ENCODE measurements at places on chromosomes 7 and 10.

DNA sequence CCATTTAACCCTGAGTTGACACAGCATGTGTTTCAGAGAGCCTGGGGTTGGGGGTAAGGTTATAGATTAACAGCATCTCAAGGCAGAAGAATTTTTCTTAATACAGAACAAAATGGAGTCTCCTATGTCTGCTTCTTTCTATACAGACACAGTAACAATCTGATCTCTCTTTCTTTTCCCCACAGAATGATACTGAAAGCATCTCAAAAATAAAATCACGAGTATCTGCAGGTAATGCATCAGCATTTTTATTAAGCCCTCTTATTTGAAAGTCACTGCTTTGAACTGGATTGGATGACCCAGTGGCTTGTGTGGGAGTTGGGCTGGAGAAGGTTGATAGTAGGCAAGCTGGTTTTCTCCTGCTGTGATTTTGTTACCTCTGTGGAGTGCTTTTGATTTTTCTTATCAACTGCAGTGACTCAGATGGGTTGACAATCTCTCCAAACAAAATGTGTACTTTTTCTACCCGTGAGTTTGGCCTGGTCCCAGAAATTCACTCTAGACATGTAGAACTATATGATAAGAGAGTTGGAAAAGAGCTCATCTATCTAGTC lies 253.5 kb upstream of the PRKCQ start:
- DNase-seq = no peak

DNA sequence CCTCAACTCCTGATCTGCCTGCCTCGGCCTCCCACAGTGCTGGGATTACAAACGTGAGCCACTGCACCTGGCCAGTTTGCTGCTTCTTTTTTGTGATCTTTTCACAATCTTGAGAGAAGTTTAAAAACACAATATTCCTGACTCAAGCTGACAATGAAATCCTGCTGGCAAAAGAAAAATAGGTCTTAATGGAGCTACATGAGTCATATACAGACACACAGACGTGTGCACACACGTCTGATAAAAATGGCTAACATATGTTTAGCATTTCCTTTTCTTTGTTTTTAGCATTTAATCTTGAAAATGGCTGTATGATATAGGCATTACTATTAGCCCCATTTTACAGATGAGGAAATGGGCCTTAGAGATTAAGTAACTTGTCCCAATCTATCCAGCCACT lies 29.4 kb upstream of the RAB18 start:
- DNase-seq = no peak

GRCh38 chr7:47542051-47542450 lies 39.9 kb downstream of the TNS3 start:
- no peak for DNase-seq

DNA sequence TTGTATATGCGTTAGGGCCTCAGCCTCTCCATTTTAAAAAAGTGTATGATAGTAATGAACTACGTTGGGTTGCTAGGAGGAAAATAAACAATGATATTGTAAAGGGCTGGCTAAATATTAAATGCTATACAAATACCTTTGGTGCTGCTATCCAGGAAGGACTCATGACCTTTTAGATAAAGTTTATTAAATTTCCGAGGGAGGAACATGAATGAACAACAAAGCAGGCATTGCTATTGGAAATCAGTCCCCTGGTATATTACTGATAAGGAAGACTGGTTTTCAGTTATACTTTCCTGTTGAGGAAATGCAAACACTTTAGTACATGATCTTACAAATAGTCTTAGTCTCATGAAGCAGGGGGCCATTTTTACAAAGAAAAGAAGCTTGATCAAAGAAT lies 17.2 kb upstream of the AGR2 start:
- no peak for DNase-seq

GRCh38 chr7:38129579-38129978 lies 48.5 kb upstream of the STARD3NL start:
- no peak for DNase-seq

- peak; percentile 27 for DNase-seq
Measured at GRCh38 chr7:113698556-113699220, 220.1 kb downstream of the PPP1R3A start.

- DNase-seq = peak; percentile 67
Measured at GRCh38 chr10:100338434-100339036, 8.5 kb upstream of the SCD start.

DNA sequence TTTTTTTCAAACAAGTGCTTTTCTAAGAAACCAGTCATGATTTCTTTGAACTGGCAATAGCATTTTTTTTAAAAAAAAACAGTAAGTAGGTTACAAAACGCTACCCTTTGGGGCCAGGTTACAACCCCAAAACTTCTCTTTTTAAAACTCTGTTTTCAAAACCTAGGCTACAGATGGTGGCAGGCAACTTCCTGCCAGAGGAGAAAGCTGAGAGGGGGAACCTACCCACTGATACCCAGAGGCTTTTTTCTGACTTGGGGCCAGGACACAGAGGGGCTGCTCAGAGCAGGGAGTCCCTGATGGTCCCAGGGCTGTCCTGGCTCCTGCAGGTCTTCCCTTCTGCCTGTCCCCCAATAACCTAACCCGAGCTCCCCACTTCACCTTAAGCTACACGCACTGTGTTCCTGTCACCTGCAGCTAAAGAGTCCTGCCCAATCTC lies 6.9 kb downstream of the STN1 start:
- no peak for DNase-seq

GRCh38 chr7:88101769-88102168 lies 118.1 kb downstream of the SRI start:
- no peak for DNase-seq

GRCh38 chr10:128087146-128087883 lies 38.9 kb downstream of the MKI67 start:
- DNase-seq = no peak

GRCh38 chr7:92461027-92462003 lies 14.0 kb downstream of the GATAD1 start:
- DNase-seq = peak; percentile 50

- DNase-seq = no peak
Measured at GRCh38 chr10:1396297-1396635, 340.1 kb downstream of the WDR37 start.

DNA sequence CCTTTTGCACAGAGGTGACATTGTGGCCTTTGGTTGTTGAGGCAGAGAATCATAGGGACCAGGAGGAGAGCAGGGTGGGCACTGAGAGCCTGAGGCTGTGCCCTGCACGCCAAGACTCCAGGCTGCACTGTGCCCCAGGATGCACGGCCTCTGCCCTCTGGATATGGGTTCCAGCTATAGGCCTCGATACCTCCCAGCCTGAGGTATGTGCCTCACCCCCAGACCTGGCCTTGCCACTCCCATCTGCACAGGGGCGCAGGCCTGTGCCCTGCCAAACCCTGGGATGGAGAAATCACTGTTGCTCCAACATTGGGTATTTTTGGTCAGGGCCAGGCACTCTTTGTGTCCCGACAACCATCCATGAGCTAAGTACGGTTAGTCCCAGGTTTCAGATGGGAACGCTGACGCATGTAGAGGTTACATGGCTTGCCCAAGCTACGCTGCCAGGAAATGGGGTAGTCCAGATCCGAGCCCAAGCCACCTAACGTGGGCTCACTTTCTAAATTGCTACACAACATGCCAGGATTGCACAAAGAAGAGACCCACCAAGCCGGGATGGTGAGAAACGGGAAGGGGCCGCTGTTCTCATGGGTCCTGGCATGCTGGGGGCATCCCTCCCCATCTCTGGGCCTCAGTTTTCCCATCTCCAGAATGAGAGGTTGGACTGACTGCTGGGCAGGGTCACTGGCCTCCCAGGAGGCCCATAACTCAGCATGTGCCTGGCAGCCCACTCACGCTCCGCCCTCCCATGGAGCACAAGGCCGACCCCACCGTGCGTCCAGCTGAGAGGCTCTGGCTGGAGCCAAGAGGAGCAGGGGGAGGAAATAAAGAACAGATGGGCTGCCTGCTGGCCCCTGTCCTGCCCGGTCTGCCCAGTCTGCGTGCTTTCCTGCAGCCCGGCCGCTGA lies 44.2 kb downstream of the ZCCHC24 start:
- peak; percentile 87 for DNase-seq

DNA sequence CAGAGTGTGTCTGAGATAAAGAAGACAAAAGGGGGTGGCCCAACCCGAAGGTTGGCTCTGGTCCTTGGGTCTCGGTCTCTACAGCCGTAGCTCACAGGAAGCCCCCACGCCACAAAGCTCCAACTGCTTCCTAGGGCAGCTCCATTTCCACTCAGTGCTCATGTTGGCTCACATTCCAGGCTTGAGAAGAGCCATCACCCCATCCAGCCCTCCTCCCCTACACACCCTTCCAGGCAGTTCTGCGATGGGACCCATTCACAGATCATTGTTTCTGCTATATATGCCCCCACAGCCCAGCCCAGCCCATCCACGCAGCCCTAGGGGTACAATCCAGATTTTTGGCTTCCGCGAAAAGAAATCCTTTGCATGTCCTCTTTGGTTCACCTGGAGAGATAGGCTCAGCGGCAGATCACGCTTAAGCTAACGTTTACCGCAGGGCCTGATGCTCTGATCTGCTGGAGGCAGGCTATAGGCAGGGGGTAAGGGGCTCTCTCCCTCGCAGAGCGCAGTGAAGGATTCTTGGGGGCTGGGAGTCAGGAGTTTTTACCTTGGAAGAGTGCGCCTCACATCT lies 6.2 kb upstream of the HOXA11 start:
- peak; percentile 9 for DNase-seq

GRCh38 chr10:132972149-132972985 lies 30.0 kb upstream of the CFAP46 start:
- no peak for DNase-seq

- DNase-seq = no peak
Measured at GRCh38 chr10:22047812-22048211, 44.3 kb upstream of the DNAJC1 start.

GRCh38 chr10:34520084-34520483 lies 295.0 kb downstream of the PARD3 start:
- no peak for DNase-seq

GRCh38 chr10:59829601-59830000 lies 76.3 kb upstream of the MRLN start:
- no peak for DNase-seq

- peak; percentile 66 for DNase-seq
Measured at GRCh38 chr10:60910543-60910942, 33.4 kb downstream of the RHOBTB1 start.

GRCh38 chr7:79398138-79398749 lies 55.2 kb downstream of the MAGI2 start:
- DNase-seq = peak; percentile 24

DNA sequence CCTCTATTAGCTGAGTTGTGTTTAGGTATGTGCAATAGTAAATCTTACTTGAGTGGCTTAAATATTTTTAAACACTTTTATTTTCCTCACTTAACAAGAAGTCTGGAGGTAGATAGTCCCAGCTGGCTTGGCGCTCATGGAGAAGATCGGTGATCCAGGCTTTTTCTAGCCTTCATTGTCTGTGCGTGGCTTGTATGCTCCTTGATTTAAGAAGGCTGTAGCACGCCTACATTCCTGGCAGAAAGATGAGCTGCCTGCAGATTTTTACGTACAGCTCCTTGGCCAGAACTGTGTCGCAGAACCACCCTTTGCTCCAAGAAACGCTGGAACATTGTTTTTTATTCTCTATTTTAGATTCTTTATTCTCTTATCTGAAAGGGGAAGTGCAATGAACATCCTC lies 284.1 kb downstream of the KIF20B start:
- no peak for DNase-seq

DNA sequence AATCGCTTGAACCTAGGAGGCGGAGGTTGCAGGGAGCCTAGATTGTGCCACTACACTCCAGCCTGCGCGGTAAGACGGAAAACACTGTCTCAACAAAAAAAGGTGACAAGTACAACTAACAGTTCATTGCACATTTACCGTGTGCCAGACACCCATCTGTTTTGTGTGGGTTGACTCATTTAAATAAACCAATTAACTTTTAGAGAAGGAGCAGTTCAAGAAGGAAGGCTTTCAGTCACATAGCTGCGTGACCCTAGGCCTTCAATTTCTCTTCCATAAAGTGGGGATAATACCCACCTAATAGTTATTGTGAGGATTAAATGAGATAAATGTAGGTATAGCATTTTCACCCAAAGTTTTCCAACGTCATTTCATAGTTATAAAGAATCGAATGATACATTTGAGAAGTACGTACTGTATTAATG lies 52.3 kb upstream of the KDM7A start:
- DNase-seq = no peak

- peak; percentile 89 for DNase-seq
Measured at GRCh38 chr7:47381134-47381495, 200.8 kb downstream of the TNS3 start.

DNA sequence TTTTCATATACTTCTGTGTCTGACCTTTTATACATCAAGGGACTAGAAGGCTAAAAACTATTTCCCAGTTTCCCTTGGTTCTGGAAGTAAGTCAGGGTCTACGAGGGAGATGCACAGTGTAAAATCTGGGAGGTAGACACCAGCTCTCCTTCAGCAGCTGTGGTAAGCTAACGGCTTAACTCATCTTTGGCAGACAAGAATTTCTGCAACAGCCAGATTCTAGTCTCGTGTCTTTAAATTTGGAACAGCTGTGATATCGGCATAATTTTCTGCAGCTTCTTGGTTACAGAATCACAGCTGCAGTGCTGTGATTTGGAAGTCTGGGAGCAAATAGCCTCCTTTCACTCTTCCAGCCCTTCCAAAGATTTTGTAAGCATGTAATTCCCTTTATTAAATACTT lies 37.4 kb upstream of the ABCB4 start:
- no peak for DNase-seq

DNA sequence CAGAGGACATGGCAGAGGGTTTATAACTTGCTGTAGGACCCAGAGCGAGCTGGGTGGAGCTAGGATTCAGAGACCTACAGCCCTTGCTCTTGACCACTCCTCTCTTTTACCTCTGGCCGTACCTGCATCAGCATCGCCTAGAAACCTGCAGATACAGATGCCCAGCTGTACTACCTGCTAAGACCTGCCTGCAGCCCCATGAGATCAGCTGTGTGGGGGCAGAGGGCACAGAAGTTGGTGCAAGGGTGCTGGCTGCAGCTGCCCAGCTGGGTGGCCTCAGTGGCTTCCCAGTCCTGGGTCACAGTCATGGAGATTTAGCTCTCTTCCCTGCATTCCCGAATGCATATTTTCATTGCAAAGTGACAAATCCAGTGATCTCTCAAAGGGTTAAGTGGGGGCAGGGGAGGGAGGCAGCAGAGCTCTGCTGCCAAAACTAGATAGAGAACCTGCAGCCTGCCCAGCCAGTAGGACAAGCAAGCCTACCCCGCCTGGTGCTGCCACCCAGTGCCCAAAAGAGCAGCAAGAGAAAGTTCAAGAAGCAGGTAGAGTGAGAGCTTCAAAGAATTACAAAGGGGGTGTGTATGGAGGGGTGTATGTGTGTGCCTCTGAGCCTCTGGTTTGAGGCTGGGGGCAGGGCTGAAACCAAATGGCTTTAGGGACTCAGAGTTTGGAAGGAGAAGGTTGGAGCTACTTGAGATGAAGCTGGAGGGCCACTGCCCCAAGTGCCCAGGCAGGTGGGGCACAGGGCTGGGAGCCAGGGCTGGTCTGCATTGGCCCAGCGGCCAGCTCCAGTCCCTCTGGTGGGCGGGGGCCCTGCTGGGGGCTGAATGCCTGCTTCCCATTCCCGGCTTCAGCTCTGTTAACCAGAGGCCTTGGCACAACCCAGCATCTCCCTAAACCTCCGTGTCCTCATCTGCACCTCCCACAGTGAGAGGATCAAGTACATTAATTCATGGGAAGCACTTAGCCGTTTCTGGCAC lies 6.9 kb downstream of the FAM241B start:
- no peak for DNase-seq

- peak; percentile 48 for DNase-seq
Measured at GRCh38 chr10:46050941-46051623, 5.0 kb upstream of the MSMB start.
